Osteoblast (primary cell): ENCODE measurements at places on chromosomes 3 and 15.

DNA sequence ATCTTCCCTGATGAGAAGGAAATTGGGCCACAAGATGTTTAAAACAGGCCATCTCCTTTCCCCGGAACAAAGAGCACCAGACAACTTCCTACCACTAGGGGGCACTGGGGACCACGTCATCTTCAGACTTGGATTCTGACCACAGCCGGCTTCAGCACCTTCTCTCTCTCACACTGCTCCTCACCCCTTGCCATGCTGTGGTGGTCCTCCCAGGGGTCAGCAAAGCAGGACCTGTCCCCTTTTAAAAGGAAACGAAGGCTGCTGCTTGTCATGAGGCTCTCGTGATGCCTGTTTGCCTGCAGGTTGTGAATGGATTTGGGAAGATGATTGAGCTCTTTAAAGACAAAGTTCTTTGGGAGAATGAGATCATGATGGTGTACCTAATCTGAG is 16.2 kb downstream of the RFT1 start:
- peak; percentile 91 for DNase-seq

DNA sequence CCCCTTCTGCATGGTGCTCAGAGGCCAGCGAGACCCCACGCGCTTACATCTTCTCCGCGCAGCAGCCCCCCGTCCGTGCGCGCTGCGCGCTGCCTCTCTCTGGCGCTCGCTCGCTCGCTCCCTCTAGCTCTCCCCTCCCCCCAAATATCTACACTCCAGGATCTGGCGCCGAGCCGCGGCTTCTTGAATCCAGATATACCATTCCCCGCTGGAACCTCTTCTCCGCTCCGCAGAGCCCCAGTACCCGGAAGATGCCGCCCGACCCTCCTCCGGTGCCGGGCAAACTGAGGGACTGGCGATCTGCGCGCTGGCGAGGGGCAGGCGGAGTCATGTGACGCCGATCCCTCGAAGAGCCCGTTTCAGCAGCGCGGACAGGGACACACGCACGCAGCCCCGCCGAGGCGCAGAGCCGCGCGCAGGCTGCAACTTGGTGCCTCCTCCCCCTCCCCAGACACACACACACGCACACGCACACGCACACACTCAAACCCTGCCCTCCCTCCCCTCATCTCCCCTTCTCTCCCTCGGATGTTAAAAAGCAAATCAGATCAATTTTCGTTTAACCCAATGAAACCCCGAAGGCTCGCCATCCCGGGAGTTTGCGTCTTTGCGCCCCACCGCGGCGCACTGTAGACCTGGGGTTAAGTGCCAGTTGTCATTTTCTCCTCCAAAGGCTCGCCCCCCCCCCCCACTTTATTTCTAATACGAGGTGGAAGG is at the start of gene RASGRF1:
TSS of gene RASGRF1 (minus strand) at position 294 of the 717 bp plus-strand sequence. CDS start at position 12, 282 bp downstream.
- peak; percentile 55 for DNase-seq

GRCh38 chr15:59543721-59544547 is 67.6 kb upstream of the GCNT3 start:
- DNase-seq, result no peak

GRCh38 chr3:169953462-169954141 is 13.0 kb upstream of the SEC62 start:
- no peak for DNase-seq

- no peak for DNase-seq
Observed at GRCh38 chr3:85837402-85837801, 878.6 kb downstream of the CADM2 start.

DNA sequence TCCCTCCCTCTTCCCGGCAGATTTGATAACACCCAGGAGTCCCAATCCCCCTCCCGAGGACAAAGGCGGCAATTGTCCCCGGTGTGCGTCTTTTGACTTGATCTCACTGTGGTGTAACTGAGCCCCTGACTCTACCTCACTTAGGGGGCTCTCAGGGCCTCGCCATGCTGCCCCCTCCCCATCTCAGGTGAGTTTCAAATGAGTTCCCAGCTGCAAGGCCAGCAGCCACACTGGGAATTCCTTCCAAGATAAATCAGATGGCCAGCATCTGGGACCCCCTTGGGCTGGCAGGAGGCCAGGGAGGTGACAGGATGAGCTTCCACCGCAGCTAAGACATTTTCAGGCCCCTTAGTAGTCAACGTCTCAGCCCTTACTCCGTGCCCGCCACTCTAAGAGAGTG is 35.0 kb downstream of the WNT7A start:
- peak; percentile 30 for DNase-seq

DNA sequence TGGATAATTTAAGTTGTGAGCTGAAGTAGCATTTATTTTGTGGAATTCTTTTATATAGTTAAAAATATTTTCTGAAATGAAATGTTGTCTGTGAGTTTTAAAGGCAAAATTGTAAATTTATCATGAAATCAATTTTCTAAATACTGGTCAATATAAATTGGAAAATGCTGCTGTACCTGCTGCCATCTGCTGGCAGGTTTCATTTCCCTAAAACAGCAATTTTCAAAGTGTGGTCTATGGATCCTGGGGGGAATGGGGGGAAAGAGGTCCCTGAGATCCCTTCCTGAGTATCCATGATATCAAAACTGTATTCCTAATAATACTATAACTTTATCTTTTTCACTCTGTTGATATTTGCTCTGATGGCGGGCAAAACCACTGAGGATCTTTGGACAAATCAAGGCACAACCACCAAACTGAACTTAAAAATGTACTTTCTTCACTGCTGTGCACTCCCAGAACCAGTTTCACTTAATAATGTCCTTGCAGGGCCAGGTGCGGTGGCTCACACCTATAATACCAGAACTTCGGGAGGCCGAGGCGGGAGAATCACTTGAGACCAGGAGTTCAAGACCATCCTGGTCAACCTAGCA is 17.2 kb upstream of the CCR4 start:
- no peak for DNase-seq

DNA sequence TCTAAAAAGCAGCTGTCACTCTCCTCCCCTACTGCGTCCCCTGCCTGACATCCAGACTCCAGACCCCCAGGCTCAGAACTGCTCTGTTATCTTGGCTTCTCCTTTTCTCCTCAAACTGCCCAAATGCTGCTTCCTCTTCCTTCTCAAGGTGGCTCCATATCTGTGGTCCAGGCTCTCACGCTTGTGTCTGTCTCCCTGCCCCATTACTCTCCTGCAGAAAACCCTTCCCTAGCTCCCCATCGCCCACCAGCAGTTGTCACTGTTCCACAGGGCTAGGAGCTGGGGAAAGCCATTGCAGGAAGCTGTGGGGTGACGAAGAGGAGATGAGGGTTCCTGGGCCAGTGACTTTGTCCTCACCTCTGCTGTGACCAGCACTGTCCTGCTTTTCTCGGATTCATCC is 30.7 kb upstream of the CGNL1 start:
- no peak for DNase-seq

GRCh38 chr3:46553154-46553553 is 12.9 kb downstream of the LRRC2 start:
- no peak for DNase-seq

DNA sequence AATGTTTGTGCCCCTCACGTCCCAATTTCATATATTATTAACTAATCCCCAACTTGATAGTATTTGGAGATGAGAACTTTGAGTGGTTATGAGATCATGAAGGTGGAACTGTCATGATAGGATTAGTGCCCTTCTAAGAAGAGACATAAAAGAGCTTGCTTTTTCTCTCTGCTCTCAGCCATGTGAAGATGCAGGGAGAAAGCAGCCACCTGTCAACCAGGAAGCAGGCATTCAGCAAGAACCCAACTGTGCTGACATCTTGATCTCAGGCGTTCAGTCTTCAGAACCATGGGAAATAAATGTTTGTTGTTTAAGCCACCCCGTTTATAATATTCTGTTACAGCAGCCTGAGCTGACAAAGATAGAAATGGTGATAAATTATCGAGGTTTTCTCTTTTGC is 278.7 kb upstream of the KCNMB2 start:
- DNase-seq, result no peak

DNA sequence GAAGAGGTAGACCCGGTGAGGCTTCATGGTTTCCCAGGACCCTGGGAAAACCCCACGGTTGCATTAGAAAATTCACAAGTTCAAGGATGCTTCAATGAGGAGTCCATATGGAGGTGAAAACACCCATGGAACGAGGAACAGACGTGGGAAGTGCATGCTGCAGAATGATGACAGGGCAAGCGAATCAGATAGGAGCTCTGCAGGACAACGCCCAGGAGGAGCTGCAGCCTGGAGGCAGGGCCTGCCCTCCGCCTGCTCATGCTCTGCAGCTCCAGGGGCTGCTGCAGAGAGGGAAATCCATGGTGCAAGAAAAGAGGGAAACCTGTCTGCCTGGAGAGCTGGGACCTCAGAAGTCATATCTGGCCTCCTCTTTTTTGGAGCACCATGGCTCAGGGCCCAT is 61.5 kb downstream of the NUP210 start:
- no peak for DNase-seq

DNA sequence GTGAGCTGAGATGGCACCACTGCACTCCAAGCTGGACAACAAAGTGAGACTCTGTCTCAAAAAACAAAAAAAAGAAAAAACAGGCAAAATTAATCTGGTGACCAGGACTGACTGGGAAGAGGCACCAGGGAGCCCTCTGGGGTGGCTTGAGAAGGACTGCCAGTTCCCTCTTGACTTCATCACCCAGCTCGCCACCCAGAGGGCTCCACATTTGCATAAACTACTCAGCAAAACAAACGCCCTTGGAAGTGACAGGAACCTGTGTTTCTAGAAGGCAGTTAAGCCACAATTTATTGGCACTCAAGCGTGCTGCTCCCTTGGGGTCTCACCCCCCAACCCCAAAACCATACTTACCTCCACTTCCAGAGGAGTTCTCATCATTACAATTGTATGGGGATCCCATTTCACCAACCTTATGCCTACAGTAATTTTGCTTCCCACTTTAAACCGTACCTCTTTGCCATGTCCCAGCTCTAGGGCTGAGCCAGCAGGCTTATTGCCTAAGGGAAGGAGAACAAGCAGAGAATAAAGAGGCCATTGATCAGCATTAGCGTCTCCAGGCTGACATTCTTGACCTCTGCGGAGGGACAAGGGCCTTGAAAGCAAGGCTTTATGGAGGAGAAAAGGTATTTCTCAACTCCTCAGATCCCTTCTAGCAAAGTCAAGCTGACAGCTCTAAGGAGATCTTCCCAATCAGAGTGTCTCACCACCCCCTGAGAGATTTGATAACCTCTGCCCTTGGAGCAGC is 357.4 kb downstream of the SHQ1 start:
- peak; percentile 11 for DNase-seq

DNA sequence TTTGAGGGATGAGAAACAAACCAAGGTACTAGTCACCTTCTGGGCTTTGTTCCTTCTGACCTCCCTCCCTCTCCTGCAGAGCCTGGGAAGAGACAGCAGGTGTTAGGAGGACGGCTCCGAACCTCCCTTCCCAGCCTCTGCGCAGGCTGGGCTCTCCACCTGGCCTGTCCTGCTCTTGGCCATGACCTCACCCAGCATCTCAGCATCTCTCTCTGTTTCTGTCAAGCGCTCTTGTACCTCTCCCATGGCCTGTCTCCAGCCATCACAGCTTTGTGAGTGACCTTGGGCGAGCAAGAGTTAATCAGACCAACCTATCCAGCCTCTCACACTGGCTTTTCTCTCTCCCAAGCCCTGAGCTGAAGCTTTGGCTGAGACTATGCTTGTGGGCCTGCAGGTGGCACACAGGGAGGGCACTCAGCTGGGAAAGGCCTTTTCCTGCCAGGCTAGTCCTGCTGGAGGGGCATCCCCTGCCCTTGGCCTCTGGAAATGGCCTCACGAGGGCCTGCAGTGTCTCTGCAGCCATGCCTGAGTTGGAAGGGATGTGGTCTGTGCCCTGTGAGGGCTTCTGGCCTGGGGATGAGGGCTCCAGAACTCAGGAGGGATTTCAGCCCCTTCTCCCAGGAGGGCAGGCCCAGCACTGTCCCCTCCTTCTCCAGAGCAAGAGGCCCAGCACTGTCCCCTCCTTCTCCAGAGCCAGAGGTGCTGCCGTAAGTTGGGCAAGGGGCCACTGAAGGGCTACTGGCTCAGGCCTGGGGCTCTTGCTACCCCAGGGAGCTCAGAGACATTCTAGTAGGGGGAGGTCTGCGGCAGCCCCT is 2.1 kb downstream of the CHST13 start:
- DNase-seq, result peak; percentile 80

DNA sequence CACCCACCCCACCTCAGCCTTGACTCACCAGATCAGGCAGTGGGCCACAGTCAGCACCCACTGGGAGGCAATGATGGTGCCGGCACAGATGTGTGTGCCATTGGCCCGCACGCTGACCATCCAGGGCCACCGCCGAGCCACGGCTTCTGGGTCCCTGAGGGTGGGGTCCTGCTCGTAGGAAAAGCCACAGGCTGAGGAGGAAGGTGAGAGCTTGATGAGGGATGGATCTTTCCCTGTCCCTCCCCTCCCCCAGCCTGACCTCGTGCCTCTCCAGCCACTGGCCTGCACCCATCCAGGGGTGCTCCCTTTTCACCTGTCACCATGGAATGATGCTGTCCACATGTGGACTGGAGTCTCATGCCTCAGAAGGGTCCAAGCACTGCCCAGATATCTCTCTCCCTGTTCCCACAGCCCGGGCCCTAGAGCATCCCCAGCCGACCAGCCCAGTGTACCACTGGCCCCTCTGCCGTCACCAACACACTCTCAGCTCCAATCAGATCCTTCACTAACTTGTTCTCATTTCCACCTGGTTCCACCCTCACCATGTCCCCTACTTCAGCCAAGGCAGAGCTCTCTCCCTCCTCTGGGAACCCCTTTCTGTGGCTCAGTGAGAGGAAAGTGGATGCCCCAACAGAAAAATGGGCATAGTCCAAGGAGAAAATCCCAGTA is 2.0 kb downstream of the PRSS50 start:
- DNase-seq, result peak; percentile 77

GRCh38 chr3:138412821-138413551 is 21.4 kb upstream of the ESYT3 start:
- no peak for DNase-seq

DNA sequence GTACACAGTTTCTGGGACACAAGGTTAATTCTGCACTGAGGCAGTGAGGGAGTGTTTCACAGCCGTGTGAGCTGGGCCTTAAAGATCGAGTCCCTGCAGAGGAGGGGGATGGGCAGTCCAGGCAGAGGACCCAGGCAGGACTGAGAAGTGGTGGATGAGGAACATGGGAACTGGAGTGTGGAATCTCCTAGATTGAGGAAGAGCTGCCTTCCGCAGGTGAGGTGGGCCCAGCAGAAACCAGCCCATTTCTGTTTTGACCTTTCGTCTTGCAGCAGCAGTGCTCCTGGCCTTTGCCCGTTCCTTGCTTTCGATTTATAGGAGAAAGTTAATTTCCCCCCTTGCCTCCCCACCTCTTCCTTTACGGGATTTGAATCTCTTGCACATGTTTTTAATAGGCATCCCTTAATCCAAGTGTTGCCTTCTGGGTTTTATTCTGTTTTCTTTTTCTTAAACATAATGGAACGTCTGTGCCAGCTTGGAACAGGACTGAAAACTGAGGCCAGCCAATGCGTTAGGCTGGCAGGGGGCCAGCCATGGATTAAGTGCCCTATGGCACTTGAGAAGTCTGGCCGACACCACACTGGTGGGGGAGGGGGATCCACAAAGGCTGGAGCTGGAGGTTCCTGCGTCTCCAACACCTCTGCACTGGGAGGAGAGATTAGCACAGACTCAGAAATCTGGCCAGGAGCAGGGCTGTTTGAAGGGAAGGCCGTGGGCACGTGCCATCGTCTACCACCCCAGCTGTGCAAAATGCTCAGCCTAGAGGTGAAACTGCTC is 78.1 kb downstream of the AAGAB start:
- no peak for DNase-seq

GRCh38 chr3:194554473-194555123 is 67.8 kb upstream of the ATP13A3 start:
- peak; percentile 65 for DNase-seq
